ENCODE measurements at places on chromosomes 3 and 15.

- no peak for DNase-seq
These were observed 14.8 kb downstream of the CRYGS start for GRCh38 chr3:186529201-186529999.

DNA sequence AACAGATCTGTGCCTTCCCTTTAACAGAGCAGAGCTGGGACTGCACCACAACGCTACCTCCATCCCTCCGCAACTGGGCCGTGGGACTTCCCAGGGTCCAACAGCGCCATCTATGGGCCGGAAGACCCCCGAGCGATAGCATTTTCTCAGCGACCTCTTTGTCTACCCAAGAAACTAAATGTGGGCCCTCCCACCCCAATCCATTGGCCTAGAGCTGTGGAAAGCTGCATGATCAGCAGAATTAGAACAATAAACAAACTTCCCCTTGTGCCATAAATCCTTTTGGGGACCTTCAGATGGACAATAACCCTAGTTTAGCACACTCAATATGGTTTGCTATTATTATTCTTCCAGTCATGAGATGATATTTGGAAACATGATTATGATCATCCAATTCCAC is 74.8 kb upstream of the NTRK3 start:
- peak; percentile 68 for DNase-seq

DNA sequence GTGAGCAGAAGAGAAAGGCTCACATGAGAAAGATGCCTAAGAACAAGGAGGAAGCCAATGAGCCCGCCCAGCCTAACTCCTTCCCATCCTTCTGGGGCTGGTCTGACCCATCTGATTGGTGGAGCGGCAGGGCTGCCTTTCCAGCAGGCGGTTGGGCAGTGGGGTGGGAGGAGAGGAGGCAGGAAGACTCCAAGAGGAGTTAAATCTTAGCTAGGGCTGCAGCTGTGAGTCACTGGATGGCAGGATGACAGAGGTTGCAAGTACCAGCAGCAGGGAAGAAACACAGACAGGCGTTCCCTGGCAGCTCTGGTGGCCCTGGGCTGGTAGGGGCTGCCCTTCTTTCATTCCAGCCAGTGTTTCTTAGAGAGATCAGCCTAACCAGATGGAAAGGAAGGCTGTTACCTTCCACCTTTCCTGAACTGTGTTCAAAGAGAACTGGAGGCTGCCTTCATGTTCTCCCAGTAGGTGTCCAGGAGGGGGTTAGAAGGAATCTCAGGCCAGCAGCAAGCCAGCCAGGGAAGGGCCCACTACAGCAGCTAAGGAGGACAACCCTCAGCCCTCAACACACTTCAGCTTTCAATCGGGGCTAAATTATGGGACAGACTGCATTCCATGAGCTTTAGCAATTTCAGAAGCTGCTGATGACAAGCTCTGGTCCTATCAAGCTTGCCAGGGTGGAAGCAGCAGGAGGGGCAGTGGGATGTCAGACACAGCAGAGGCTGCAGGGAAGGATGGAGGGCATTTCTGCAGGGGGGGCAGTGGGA is 50.3 kb downstream of the CHSY1 start:
- DNase-seq: no peak

- no peak for DNase-seq
These were observed 109.0 kb downstream of the CGGBP1 start for GRCh38 chr3:87949879-87950208.

- no peak for DNase-seq
These were observed 777 bp downstream of the CIB1 start for GRCh38 chr15:90232941-90233386.

DNA sequence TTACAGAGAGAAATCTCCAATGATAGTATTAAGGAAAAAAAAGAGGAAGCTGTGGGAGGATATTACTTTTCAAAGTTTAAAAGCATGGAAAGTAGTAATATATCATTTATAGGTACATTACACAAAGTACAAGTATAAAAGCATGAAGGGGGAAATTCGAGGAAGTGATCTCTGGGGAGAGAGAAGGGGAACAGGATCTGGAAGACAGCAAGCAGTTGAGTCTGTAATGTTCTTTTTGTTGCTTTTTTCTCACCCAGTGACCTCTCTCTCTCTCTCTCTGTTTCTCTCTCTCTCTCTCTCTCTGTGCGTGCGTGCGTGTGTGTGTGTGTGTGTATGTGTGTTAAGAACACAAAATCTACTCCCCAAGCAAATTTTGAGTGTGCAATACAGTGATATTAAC is 10.2 kb downstream of the C3orf20 start:
- DNase-seq: no peak

DNA sequence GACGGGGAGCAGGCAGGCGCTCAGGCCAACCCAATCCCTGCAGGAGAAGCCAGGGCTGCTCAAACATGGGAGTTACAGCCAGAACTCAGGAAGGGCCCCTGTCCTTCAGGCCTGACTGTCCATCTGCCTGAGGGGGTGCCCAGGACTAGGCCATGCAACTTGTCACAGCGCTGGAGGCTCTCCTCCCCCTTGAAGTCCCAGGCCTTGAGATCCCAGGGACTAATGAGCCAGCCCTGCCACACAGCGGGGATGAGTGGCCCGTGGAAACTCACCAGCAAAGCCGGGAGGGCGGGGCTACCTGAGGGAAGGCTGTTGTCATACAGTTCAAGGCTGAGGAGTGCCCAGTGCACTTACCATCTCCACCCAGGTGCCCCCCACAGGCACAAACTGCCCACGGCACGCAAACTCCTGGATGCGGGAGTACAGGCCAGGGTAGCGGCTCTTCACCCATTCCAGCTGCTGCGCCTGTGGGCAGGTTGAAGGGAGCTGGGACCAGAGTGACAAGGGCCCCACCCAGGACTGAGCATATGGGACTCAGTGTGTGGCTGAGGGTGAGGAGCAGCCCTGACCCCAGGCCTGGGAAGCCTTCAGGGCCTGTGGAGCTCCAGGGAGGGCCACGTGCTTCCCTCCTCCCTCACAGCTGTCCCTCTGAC is 6.3 kb downstream of the MAN2C1 start:
- no peak for DNase-seq

- no peak for DNase-seq
These were observed 147.5 kb downstream of the AKAP13 start for GRCh38 chr15:85527895-85528294.

DNA sequence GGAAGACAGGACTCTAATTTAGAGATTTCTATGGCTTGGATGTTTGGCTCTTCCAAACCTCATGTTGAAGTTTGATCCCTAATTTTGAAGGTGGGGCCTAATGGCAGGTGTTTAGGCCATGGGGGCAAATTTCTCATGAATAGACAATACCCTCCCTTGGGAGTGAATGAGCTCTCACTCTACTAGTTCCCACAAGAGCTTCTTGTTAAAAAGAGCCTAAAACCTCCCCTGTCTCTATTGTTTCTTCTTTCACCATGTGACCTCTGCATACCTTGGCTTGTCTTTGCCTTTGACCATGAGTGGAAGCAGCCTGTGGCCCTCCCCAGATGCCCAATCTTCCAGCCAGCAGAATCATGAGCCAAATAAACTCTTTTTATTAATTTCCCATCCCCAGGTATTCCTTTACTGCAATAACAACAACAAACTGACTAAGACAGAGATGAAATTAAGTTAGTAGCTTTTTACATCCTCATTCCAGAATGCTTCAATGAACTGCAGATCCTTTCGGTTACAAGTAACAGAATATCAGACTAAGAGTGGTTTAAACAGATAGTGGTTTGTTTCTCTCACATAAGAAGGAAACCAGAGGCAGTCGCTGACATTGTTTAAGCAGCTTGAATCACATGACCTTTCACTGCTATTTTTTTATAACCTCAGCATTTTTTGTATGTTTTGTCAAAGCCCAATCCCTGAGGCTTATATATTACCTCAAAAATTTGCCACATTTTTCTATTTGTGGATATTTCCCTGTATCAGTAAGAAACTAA is 1013.3 kb upstream of the SEMA6D start:
- no peak for DNase-seq

- DNase-seq: no peak
These were observed 72.3 kb downstream of the CD47 start for GRCh38 chr3:108018552-108018951.

DNA sequence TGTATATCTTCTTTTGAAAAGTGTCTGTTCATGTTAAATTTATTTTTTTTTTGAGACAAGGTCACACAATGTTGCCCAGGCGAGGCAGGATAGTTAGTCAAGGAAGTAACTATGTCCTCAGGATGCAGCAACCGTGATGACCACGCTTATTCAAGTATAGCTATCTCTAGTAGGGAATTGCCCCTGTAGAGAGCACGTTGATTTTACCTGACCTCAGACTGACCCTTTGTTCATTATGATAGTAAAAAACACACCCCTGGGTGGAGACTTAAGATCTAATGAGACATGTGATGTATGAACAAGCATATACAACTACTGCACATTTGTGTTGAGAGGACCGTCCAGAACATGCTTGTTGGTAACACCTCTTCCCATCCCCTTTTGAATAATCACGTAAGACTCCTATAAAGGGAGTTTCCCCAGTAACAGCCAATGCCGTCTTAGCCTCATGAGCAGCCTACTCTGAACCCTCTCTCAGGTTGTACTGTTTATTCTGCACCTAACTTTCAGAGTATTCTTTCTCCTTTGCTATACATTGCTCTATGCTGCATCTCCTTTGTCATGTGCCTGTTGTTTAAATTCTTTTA is 32.9 kb downstream of the ZNF621 start:
- DNase-seq: peak; percentile 11

- no peak for DNase-seq
These were observed 672.9 kb downstream of the MECOM start for GRCh38 chr3:168990621-168991020.

DNA sequence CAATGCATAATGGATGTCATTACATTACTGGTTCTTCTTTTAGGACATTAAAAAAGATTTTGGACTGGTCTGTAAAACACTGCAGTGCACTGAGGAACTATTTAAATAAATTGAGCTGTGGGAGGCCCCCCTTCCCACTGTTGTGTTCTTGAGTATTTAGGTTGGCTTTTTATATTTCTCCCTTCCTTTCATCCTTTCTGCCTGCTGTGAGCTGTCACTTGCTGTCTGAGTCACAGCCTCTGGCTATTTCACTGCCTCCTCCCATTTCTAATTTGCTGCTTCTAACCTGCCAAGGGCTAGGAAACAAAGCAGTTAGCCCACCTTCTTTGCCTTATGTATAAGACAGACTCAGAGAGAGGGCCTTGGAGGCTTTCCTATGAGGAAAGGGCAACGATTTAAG is 89.0 kb upstream of the FNDC3B start:
- DNase-seq: no peak

GRCh38 chr3:75334299-75334698 is 329.8 kb upstream of the FRG2C start:
- no peak for DNase-seq

DNA sequence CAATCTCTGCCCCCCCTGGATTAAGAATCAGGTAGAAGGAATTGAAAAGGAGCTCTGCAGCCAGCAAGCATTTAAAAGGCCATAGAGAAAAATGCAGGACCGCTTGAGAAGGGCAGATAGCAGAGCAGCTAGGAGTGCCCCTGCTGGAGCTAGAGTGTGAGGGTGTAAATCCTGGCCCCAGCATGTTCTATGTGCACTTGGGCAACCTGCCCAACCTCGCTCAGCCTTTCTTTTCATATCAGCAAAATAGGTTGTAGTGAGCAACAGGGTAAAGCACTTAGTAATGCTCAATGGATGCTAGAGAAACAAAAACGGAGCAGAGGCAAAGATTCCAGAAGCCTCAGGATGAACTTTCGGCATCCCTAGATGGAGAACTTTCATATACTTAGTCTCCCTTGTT is 25.0 kb upstream of the THBS1 start:
- DNase-seq: no peak

DNA sequence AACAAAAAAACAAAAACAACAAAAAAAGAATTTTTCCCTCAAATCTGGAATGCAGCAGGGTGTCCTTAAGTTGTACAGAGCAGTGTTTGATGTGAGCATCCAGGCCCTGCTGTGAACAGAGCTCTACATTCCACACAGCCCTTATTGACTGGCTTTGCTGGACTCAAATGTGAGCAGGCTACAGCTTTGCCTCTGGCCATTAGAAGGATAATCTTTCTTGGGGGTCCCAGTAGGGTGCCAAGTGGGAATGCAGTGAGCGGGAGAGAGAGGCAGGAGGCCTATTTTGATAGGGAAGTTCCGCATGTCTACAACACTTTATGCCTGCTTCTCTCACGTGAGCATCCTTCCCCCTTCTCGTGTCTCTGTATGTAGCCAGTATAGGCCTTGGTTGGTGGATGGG is 34.4 kb upstream of the TPRG1 start:
- DNase-seq: no peak

GRCh38 chr3:100913870-100914648 is 79.2 kb downstream of the ABI3BP start:
- no peak for DNase-seq

- DNase-seq: no peak
These were observed 38.7 kb downstream of the FGD5 start for GRCh38 chr3:14857506-14857905.

DNA sequence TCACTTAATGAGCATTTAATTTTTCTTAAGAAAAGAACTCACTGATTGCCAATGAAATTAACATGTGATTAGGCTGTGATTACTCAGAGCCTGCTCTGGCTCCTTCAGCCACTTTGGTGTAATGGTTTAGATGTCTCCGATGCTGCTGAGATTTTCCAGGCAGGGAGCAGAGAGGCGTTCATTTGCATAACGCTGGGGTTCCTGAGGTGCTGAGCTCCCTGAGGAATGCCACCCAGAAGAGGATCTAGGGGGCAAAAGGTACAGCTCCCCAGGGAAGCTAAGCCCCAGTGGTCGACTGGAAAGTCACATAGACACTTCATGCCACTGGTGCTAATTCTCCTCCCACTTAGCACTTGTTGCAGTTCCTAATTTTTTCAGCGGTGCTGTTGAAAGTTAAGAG is 119.5 kb downstream of the USP13 start:
- DNase-seq: no peak
